ENCODE measurements at places on chromosomes 11 and 22. TPM values are rescaled to one million over a fixed set of nuclear protein-coding genes. Genes with fewer than 3 reads are reported as not detected.

DAGLA gene
- 5.0 TPM for total RNA-seq

C11orf97 gene
- total RNA-seq: not detected

JAML gene
- total RNA-seq: 2.5 TPM

GUCY1A2 gene
- total RNA-seq: 7.9 TPM

EWSR1 gene
- total RNA-seq: 109 TPM

CSF2RB gene
- 6.0 TPM for total RNA-seq

KIAA0930 gene
- total RNA-seq: 38.5 TPM

ZP1 gene
- not detected for total RNA-seq

C1QTNF4 gene
- total RNA-seq: 0.37 TPM

SCUBE2 gene
- total RNA-seq: 4.4 TPM

- DNase-seq: no peak
These were observed 371.6 kb downstream of the CADM1 start for GRCh38 chr11:115132436-115133228.

DNA sequence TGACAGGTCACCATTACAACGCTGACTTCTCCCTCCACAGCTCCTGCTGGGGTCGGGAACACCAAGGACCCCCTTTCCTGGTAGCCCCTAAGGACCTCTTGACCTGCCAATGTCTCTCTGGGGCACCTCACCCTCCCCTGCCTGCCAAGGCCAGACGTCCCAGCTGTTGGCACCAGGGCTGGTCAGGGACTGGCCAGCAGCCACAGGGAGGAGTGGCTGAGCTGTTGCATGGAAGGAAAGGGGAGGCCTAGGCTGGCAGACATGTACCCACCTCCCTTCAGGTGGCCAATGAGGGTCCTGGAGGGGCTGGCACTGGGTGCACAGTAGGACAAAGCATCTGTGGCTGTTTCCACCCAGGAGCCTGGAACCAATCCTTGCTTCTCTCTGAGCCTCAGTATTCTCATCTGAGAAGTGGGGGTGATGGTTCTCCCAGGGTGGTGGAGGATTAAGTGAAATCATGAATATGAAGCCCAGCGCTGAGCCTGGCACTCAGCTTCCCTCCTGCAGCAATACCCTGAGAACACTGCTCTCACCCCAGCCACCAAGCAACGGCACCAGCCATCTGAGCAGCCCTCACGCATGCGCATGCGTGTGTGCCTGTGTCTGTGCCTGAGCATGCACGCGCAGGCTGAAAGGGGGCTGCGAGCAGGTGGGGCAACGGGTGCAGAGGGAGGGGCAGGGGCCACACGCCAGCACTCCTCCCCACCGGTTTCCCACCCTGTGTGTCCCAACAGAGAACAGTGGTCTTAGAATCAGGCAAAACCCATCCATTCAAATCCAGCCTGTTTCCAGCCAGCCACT is 5.9 kb downstream of the KCNJ4 start:
- DNase-seq: no peak

DNA sequence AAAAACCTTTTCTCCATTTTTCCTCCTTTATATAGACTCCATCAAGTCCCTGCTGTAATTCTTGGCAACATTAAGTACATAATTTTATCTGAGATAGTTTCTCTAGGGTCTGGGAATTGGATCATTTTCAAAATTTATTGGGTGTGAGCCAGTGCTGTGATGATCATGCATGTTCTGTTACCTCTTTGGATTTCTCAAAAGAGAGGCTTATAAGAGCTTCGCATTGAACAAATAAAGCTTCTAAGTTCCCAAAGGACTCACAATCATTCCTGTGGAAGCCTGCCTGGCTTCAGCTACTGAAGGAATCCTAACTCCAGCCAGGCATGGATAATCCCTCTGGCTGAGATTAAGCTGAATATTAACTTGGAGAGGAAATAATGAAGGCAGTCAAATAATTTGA is 208.5 kb downstream of the RAB38 start:
- no peak for DNase-seq

GRCh38 chr11:102831128-102831488 is 12.3 kb downstream of the MMP3 start:
- no peak for DNase-seq

DNA sequence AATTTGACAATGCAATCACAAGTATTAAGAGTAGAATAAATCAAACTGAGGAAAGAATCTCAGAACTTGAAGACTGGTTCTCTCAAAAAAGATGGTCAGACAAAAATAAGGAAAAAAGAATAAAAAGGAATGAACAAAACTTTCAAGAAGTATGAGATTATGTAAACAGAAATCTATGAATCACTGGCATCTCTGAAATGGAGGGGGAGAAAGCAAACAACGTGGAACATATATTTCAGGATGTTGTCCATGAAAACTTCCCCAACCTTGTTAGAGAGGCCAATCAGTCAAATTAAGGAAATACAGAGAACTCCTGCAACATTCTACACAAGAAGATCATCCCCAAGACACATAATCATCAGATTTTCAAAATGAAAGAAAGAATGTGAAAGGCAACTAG is 235.7 kb downstream of the SBF2 start:
- DNase-seq: no peak

- DNase-seq: peak; percentile 18
These were observed 66.0 kb downstream of the KCNQ1 start for GRCh38 chr11:2510626-2511402.

DNA sequence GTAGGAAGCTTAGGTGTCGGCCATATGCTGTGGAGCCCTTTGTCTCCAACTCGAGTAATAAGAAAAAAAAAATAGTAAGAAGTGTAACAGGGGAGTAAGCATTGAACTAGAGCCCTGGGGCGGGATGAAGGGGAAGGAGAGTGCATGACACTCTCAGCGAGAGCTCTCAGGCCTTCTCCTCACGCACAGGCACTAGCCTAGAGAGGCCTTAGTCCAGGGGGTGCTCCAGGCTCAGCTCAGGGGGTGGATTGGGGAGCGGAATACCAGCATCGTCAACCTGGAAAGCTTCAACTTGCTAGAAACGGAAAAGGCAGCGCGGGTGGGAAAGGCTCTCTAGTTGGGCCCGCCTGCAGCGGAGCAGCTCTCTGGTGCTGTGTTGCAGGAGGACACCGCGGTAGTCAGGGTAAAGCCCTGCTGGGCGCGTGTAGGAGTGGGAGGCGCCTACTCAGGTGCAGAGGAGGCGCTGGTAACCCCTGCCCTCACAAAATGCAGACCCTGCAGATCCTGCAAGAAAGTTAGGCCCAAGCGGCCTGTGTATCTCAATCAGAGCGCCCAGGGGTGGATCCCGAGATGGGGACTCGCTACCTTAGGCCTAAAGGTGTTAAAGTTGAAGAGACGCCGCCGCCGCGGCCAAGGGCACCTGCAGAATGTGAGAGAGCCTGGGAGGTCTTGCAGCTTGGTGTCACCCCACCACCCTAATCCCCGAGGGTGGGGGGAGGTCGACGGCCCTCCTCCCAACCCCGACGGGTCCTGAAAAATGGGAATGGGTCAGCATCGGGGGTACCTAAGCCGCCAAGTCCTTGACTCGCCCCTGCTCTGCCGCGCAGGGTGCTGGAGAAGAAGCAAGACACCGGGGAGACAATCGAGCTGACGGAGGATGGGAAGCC is 2.8 kb downstream of the SLC17A6 start:
- DNase-seq: no peak

DNA sequence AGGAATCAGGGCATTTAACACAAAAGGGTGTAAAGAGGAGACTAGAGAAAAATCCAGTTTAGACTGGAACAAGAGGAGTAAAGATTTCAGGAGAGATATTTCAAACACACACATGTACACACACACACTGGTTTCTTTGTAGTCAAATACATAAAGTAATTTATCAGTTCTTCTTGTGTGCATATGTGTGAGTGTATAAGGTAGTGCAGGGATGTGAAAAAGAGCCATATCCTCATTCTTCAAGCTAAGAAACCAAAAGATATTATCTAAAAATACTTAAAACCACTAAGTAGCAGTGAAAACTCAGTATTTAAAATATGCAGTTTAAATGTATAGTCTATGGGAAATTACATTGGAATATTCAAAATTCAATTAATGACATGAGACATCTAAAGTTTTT is 52.5 kb upstream of the CARD18 start:
- no peak for DNase-seq

- DNase-seq: no peak
These were observed 12.5 kb downstream of the LMO2 start for GRCh38 chr11:33879375-33879774.

- DNase-seq: no peak
These were observed 129.7 kb downstream of the TRIM44 start for GRCh38 chr11:35792148-35792845.

DNA sequence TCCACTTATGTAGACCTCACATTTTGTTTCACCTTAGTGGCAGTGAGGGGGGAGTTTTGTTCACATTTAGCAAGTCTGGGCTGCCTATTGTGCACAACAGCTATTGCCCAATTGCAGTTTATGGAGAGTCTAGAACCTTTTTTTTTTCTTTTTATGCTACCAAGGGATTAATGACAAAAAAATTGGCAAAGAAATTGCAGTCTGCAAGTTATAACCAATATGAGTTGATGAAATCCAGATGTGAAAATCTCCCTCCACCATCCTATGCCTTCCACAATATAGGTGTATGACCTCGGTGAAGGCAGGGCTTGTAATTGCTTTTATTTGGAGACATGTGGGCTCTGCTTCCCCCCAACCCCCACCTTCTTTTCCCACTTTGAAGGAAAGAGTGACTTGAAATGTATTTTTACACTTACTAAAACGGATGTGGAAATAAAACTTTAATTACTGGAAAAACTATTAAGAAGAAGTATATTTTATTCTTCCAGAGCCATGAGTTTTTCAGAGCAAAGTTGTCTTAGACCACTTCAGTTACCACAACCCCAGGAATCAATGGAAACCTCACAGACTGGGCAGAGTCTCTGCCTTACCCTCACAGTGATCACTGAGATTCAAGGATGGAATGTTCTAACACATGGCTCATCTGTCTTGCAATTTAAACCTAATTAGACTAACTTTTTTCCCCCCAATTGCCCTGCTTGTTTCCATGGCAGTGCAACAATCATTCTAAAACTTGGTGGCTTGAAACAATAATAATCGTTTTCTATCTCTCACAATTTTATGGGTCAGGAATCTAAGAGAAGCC is 120.8 kb upstream of the SLC5A12 start:
- DNase-seq: no peak

DNA sequence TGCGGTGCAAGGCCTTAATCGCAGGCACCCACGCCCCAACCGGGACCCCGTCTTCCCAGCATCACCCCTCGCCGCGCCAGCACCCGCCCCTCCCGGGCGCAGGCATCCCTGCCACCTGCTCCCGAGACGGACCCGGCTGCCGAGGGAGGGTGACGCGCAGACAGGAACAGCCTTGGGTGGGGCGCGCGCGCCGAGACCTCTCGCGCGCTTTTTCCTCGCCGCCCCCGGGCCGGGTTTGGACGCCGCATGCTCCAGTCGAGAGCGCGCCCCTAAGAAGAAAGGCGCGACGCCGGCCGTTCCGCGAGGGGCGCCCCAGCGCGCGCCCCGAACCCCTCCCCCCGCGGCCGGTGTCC is 504 bp downstream of the CFL1 start:
- DNase-seq: peak; percentile 67

GRCh38 chr11:130403271-130403804 is 25.1 kb downstream of the ADAMTS8 start:
- DNase-seq: peak; percentile 69

DNA sequence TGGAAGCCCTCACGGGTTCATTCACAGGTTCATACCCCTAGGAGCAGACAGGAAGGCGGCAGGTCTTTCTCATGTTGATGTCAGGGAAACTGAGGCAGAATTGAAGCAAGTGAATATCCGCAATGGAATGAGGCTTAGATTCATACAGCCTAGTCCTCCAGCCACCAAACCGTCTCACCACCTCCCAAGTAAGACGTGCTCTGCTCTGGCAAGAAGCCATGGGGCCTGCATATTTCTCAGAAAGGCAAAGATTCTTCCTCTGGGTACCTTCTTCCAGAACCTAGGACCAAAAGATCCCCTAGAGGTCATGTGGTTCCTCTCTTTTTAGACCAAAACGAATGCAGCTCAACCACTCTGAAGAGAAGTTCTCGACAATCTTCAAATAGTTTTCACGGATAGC is 1.7 kb downstream of the AP1B1 start:
- no peak for DNase-seq

GRCh38 chr22:31578171-31578570 is 81.8 kb downstream of the SFI1 start:
- DNase-seq: no peak
